NCI-H1694 treated with DMSO at 0.1 percent for 48 hours (cell line): ENCODE measurements at places on chromosomes 7 and 10.
A peak's percentile ranks its signal among the peaks of the same experiment; 100 is the strongest.

DNA sequence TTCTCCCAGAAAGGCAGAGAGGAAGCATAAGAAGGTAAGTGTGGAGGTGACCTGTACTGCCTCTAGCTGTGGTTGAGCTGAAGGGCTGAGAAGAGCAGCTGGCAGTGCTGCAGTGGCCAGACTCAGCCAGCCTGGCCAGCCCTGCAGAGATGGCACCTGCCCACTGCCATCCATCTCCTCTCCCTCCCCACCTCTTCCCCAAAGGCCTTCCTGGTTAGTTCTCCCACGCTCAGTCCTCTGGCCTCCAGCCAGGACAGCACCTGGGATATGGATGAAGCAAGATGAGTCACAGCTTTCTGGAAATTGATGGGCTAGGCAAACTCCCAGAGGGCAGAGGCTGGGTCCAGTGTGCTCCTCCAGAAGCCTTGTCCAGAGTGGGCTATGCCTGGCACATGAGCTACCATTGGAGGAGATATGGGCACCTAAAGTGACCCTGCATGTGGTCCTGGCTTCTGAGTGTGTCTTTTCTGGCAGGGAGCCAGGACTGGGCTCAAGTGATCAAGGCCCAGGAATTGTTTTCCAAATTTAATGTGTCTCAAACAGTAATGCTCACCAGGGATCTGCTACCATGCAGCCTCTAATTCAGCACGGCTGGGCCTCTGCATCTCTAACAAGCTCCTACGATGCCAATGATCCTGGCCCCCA lies 81.0 kb upstream of the CACUL1 start:
- DNase-seq, result no peak

GRCh38 chr7:146067880-146068279 lies 48.7 kb upstream of the CNTNAP2 start:
- DNase-seq, result no peak

- no peak for DNase-seq
These were observed 98.4 kb upstream of the FZD1 start for GRCh38 chr7:91165846-91166230.

GRCh38 chr7:12741951-12742575 lies 54.6 kb downstream of the ARL4A start:
- no peak for DNase-seq

DNA sequence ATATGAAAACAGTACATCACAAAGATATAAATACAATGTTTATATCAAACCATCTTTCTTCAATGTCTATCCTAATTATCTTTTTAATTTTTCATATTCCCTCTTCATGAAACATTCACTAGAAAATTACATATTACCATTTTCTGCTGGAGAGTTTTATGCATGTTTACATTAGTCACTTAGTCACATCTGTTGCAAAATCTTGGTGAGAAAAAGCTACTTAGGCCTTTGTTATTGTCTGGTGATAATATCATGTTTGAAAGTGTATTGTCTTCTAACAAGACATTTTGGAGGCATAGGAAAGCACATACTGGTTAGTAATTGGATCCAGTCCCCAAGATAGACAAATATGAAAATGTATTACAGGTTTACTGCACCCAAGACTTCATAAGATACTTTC lies 163.6 kb downstream of the GNAI1 start:
- DNase-seq, result no peak

GRCh38 chr10:84076047-84076388 lies 63.3 kb upstream of the GHITM start:
- DNase-seq, result no peak

GRCh38 chr7:116529250-116529649 lies 4.4 kb downstream of the CAV1 start:
- no peak for DNase-seq

DNA sequence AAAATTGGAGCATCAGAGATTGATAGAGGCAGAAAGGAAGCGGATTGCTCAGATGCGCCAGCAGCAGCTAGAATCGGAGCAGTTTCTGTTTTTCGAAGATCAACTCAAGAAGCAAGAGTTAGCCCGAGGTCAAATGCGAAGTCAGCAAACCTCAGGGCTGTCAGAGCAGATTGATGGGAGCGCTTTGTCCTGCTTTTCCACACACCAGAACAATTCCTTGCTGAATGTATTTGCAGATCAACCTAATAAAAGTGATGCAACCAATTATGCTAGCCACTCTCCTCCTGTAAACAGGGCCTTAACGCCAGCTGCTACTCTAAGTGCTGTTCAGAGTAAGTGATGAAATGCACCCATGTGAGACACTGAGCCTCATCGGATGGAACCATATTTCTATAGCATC lies 33.1 kb downstream of the STAMBPL1 start:
- peak; percentile 91 for DNase-seq

DNA sequence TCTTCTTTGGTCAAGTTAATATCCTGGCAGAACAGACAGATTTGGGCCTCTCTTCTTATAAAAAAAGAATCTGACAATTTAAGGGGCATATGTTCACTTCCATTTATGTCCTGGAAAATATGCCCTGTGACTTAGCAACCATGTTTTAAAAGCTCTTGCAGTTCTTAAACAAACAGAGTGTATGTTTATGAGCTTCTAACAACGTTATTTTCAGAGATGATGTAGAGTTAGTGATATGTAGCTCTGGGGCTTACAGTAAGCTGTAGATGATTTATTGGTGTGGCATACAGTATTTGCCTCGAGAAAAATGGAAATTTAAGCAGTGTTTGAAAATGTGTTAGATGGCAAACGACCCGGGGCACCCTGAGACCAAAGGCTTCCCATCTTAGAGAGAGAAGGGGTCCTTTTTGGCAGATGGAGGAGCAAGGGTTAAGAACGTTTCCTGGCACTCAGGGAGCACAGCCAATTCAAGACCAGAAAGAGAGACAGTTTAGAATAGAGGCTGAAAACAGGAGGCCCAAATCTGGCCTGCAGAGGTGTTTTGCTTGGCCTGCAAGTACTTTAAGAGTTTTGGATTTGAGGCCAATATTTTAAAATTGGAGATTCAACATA lies 397.5 kb downstream of the KCNMA1 start:
- DNase-seq, result no peak

DNA sequence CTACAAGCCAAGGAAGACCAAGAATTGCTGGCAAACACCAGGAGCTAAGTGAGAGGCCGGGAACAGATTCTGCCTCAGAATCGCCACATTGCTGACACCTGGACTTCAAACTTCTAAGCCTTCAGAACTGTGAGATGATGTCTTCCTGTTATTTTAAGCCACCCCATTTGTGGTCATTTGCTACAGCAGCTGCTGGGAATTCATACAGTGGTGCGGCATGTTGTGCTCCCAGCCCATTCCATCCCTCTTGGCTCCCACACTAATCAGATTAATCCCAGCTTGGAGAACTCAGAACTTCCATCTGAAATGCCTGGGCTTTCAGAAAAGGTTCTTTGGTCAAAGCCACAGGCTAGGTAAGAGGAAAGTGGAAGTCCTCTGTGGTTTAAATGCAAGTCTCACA lies 24.9 kb downstream of the TCAF1 start:
- no peak for DNase-seq

DNA sequence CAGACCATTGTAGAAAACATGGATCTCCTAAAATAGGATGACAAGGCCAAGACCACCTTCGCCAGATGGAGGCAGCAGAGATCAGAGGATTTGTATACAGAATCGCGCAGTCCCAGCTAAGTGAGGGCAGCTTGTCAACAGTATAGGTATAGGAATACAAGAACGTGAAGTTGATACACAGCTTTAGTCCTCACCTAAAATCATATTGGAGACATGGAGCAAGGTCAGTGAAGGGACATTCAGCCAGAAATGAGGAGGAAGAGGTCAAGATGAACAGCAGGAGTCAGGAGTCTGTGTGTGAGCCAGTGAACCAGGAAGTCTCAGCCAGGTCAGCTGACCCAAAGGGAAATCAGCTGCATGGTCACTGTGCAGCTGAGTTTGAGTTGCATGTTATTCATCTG lies 263.4 kb upstream of the PRKCQ start:
- DNase-seq, result no peak

DNA sequence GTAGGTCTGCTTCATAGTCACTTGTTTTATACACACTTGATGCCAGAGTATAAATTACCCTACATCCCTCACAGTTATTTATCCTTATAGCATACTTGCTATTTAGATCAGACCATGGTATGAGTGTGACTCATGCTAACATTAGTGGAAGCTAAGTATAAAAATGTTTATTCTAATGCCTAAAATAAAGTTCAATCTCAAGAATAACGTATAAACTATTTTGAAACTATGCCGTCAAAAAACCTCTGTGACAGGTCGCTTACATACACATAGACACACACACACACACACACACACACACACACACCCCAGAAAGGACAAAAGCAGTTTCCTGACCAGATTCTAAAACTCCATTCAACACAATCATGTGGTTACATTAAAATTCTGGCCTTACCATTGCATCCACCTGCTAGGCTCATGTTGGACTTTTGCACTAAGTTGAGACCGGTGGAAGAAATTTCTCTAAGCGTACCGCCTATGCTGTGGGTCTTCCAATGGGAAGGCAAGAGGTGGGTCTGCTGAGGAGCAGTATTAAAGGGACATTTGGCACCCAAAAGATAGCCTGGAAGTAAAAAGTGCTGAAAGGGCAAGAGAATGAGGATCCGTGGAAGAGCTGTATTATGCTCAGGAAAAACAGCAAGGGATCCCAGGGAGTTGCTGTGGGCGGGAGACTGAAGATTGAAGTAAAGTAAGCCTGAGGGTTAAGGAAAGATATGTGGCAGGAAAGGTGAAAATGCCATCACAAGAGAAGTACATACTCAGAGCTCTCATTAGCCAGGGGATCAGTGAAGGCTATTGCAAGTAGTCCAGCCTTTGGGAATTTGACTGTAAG lies 5.0 kb downstream of the FOXP2 start:
- no peak for DNase-seq

- no peak for DNase-seq
These were observed 28.0 kb downstream of the RSU1 start for GRCh38 chr10:16789261-16789660.

DNA sequence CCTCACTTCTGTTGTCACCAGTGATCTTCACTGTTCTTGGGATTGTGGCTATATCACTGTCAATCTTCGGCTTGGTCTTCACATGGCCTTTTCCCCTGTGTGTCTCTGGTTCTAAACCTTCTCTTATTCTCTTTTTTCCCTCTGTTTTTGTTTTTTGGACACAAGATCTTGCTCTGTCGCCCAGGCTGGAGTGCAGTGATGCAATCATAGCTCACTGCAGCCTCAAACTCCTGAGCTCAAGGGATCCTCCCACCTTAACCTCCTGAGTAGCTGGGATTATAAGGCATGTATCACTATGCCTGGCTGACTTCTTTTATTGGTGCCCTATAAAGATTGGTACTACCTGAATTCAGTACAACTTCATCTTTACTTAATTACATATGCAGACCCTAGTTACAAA lies 143.4 kb upstream of the EFCAB10 start:
- no peak for DNase-seq

DNA sequence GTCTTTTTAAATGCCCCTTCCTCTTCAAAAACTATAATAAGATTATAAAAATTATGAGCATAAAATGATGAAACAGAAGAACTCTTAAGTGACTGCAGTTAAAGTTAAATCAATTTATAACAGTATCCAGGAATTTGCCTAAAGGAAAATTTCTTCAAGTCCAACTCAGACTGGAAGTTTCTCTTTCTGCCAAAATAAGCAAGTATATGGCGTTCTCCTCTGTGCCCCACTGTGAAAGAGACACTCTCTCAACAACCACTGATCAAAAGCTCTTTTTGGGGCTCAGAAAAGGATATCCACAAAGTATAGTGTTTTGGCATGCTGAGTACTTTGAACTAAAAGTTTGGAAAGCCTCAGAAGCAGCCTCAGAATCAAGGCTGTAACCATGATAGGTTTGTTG lies 139.9 kb downstream of the SKIDA1 start:
- DNase-seq, result no peak

- peak; percentile 41 for DNase-seq
These were observed 75.6 kb downstream of the CCDC6 start for GRCh38 chr10:59830601-59831259.

DNA sequence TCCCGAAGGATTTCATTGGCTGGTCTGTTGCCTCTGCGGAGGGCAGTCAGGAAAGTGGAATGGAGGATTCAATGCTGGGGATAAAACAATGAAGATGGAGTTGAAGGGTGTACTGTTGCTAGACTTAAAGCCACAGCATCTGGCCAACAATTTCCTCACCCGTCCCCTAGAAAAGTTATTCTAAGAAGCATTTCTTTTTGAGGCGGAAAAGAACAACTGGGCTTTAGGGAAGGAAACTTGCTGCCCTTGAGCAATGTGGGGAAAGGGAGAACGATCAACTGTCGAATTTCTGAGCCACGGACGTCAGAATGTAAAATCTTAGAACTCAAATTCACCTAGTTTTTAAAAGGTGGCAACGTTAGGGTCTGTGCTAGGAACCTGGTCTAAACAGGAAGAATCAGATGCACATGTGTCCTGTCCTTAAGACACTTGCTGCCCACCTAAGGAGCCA lies 664 bp downstream of the FMC1 start:
- peak; percentile 93 for DNase-seq

GRCh38 chr7:522071-522950 lies 2.7 kb upstream of the PDGFA start:
- DNase-seq, result no peak

GRCh38 chr7:103857435-103857834 lies 132.0 kb downstream of the RELN start:
- DNase-seq, result peak; percentile 98

GRCh38 chr7:121166916-121167315 lies 161.9 kb upstream of the WNT16 start:
- DNase-seq, result no peak

GRCh38 chr7:23863209-23863787 lies 153.3 kb downstream of the STK31 start:
- DNase-seq, result peak; percentile 22

DNA sequence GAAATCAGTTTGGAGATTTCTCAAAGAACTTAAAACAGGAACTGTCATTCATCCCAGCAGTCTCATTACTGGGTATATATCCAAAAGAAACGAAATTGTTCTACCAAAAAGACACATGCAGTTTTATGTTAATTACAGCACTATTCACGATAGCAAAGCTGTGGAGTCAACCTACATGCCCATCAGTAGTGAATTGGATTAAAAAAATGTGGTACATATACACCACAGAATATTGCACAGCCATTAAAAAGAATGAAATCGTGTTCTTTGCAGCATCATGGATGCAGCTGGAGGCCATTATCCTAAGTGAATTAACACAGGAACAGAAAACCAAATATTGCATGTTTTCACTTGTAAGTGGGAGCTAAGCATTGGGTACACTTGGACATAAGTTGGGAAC lies 158.9 kb downstream of the CDK14 start:
- DNase-seq, result no peak

- DNase-seq, result no peak
These were observed 118.6 kb upstream of the ASAH2 start for GRCh38 chr10:50369931-50370330.

- no peak for DNase-seq
These were observed 644 bp downstream of the UMAD1 start for GRCh38 chr7:7641129-7641663.

GRCh38 chr10:100812978-100813377 lies 67.6 kb downstream of the PAX2 start:
- DNase-seq, result no peak
